ENCODE measurements at places on chromosomes 3 and 15.

DNA sequence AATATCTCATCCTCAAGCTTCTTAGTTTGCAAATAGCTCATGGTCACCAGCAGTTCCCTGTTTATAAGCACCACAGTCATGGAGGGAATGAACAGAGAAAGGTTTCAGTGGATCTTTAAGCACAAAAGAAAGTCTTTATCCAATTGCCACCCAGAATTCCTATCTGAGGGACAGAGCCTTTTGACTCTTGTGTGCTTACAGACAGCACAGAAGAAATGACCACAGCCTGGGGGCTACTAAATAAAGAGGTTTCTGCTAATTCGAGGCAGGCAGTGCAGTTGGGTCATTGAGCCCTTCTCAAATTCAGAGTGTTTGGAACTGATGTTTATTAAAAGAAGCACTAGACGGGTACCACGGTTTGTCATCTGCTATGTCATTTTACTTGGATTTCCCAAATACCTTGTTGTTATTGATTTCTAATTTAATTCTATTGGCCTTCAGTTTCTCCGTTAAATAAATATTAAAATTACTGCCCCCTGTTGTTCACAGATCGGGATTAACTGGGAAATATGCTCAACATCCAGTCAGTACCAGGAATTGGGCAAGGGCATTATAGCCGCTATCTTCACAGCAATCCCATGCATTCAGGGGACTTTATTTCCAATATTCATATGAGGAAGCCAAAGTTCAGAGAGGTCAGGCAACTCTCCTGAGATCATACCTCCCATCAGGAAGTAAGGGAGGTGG lies 3.6 kb downstream of the PRICKLE2 start:
- no peak for DNase-seq

GRCh38 chr15:28960979-28961378 lies 75.2 kb downstream of the APBA2 start:
- no peak for DNase-seq

DNA sequence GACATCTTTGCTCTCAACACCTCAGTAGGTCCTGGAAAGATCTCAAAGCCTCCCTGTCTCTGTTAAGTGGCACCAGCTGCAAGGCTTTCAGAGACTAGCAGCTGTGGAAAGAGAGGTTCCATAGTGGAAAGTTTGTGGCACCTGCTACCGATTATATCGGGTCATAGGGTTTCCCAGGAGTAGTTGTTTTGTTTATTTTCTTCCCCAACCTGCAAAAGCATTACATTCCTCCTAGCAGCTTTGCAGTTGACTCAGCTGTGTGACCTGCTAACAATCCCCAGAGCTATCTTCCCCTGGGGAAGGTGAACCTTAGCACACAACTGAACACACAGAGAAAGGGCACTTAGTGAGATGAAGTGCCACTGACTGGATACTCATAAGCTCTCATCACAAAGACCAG lies 598.9 kb upstream of the GRM7 start:
- DNase-seq = no peak

DNA sequence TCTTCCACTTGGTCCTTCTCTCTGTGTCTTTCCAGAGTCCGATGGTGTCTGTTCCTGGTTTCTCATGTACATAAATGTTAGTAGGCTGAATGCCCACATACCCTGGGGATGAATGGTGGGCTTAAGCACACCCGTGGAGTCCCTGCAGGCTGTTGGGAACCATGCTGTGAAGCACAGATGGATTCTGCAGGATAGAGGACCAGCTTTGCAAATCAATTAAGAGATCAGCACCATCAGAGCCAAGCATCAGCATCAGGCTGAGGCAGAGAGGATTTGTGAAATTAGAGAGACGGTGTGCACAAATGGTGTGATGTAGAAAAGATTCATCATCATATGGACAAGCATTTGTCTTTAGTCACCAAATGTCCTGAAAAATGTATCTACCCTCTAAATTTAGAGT lies 127.1 kb downstream of the SV2B start:
- no peak for DNase-seq

DNA sequence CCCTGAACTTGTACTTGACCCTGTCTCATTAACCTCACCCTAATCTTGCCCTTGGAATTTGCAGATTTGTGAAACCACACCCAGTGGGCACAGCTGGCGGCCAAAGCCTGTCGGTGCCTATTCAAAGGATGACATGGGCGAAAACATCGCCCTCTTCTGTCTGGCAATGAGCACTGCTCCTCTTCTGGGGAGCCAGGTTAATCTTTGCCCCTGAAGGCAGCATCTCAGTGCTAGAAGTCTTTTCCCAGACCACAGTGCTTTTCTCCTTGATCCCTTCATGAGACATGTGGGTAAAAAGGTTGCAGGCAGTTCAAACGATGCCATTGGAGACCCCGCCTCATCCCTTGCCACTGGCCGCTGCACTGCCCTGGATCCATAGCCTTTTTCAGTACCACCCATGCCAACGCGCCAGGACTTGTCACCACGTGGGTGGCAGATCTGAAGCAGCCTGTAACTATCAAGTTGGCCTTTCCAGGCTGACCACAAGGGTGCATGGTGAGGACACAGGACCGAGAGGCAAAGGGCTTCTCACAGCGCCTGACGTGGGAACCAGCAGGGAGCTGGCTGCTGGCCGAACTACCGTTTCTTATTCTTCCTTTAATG lies 6.5 kb upstream of the DNASE1L3 start:
- DNase-seq = peak; percentile 60

GRCh38 chr15:75389791-75390382 lies 21.5 kb upstream of the MAN2C1 start:
- no peak for DNase-seq

GRCh38 chr15:26628071-26628470 lies 144.8 kb downstream of the GABRB3 start:
- DNase-seq = no peak

- peak; percentile 9 for DNase-seq
Observed at GRCh38 chr15:84023636-84024035, 211.9 kb upstream of the GOLGA6L4 start.

DNA sequence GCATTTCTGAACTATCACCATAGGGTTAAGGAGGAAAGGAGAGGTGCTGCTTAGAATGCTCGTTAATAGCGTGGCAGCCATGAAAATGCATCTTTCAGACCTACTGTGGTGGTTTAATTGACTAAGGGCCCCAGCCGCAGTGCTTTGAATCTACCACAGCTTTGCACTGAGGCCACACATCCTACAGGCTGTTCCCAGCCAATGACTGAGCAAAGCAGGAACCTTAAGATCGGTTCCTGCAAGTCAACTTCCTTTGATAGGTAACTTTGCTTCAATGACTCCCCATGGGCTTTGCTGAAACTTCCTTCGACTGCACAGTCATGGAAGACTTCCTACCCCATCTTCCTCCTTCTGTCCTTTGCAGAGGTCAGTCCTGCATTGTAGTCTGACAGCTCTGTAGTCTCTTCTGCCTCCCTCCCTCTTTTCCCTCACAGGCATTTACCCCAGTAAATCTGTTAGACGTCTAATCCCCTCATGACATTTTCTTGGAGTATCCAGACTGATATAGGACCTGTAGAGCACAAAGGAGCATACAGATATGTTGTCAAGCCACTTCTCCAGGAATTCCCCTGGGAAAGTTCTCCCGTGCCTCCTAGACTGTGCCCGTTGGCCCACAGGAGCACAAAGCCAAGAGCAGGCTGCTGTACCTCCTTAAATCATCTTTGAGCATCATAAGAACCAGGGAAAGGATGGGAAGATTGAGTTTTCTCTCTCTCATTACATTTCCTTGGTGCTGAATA lies 2.6 kb upstream of the BCL2A1 start:
- DNase-seq = peak; percentile 65

GRCh38 chr3:71725271-71725991 lies at the start of gene EIF4E3:
Gene EIF4E3 (minus strand): TSS chr3:71725402. CDS start chr3:71725367, 35 bp downstream.
- DNase-seq = peak; percentile 41

DNA sequence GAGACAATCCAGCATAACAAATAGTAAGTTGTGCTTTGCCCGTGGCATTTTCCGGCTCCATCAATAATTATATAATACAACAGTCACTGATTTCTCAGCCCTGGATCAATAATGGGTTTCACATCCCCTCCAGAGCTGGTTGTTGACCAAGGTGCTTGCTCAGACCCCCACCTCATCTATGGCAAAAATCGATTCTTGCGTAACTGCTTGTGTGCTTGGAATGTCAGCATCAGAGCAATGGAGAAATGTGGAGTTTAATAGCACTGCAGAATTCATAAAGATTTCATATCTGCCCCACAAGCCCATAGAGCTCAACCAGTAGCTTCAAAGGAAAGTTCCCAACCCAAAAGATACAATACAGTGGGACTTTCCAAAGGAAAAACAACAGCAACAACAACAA lies 1098.5 kb downstream of the IGSF11 start:
- DNase-seq = no peak

DNA sequence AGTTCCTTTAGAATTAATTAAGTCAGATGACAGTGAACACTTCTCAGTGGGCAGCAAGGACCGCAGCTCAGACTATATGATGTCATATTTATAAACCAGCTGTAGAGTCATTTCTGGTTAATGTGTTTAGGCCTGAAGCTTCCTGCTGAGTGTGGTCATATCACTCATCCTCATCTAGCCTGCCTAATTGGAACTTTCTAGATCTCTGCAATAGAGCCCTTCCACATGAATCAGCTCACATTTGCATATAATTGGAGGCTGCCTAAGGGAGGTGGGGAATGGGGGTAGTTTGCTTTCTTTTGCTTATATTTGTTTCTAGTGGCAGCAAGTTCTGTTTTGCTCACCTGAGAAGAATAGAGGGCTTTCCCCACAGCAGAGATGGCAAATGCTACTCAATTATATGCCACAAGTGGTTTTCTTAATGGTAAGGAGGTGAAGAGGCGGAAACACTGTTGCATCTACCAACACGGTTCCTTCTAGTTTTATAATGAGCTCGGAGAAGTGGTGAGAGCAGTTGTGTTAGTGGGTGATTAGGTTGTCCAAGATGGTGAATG lies 148.1 kb downstream of the KLHL25 start:
- peak; percentile 40 for DNase-seq

- no peak for DNase-seq
Observed at GRCh38 chr3:133119176-133119575, 81.0 kb downstream of the TMEM108 start.

DNA sequence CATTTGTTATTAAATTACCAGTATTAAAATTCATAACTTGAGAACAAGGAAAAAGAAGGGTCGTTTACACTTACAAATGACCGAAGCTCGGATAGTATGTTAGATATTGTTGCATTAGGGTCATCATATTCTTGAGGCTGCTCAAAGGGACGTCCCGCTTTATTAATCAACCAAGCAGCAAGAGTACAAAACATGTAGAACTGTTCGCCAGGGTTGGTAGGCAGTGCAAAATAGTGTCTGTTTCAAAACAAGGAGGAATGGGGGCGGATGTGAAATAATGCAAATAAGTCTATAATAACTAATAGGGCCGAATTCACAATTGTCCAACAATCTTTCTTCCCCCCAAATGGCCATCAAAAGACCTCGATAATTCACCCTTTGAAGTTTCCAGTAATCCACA lies 2.9 kb downstream of the IFT57 start:
- no peak for DNase-seq

- DNase-seq = no peak
Observed at GRCh38 chr3:114439284-114439683, 145.5 kb downstream of the TIGIT start.

DNA sequence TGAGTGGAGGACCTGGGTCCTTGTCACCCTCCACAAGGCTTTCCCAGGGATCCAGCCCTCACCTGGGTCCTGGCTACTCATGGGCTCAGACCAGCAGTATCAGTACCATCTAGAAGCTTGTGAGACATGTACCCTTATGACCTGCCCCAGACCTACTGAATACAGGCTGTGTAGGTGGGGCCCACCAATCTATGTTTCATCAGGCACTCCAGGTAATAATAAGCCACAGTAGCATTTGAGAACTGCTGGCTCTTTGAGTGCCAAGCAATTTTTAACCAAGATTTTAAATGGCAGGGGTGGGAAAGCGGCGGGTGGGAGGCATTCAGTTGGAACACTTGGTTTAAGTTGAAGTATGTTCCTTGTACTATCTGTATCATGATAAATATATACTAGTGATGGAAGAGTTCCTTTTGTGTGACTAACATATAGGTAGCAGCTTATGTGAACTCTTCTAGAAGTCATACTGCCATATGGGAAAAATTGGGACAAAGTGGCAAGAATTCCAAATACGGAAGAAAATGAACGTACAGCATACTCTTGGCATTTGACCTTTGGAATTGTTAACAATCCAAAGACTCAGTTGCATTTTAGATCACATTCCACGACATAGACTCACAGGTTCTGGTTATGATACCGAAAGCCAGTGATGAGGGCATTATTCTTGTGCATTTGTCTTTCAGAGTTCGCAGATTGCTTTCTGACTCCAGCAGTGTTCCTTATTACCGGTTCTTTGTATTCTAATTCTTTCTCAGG lies 190.4 kb downstream of the GHSR start:
- DNase-seq = no peak

GRCh38 chr3:72232777-72233176 lies 447.8 kb upstream of the PROK2 start:
- no peak for DNase-seq

- DNase-seq = no peak
Observed at GRCh38 chr3:152729906-152730305, 105.0 kb upstream of the P2RY1 start.

GRCh38 chr3:26614006-26614685 lies 8.4 kb upstream of the LRRC3B start:
- no peak for DNase-seq

DNA sequence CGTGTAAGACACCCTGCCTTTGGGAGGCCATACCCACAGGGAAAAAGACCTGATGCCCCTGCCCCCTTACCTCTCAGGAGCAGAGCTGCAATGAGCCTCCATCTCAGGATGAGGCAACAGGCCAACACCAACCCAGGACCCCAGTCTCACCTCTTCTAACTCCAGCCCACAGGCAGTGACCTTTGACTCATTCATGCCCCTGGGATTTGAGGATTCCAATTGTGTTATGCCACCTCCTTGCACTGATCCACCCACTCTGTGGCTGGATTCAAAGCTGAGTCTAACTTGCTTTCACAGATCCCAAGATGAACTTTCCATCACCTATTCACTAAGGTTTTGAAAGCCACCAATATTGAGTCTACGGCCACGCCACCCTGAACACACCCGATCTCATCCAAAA lies 64.7 kb downstream of the MINAR1 start:
- no peak for DNase-seq

GRCh38 chr3:191412759-191413158 lies 48.2 kb upstream of the PYDC2 start:
- no peak for DNase-seq

DNA sequence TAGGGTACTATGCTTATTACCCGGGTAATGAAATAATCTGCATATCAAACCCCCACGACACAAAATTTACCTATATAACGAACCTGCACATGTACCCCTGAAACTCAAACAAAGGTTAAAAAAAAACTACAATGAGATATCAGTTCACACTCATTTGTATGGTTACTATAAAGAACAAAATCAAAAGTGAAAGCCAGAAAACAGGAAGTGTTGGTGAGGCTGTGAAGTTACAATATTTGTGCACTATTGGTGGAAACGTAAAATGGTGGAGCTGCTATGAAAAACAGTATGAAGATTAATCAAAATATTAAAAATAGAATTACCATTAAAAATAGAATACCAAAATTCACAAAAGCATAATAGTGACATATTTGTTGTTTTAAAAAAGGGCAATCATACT lies 128.9 kb downstream of the ZIC1 start:
- DNase-seq = no peak
